ENCODE measurements at places on chromosomes 2 and 18.

GRCh38 chr2:66582104-66582986 is 147.4 kb downstream of the MEIS1 start:
- DNase-seq: no peak

DNA sequence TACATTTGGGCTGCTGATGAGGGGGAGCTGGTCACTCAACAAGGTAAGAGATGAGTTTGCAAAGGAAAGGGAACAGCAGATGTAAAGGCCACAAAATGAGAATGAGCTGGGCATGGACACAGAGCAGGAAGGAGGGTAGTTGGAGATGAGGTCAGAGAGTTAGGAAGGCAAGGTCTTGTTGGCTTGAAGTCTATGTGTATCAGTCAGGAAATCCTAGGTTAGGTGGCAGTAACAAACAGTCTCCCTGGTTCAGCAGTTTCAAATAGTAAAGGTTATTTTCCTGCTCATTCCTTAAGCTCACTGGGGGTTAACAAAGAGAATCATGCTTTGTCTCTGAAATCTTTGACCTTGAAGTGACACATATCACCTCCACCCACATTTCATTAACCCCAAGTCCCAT is 58.3 kb upstream of the ARL4C start:
- no peak for DNase-seq

- no peak for DNase-seq
Measured at GRCh38 chr18:52970686-52971085, 630.7 kb downstream of the DCC start.

DNA sequence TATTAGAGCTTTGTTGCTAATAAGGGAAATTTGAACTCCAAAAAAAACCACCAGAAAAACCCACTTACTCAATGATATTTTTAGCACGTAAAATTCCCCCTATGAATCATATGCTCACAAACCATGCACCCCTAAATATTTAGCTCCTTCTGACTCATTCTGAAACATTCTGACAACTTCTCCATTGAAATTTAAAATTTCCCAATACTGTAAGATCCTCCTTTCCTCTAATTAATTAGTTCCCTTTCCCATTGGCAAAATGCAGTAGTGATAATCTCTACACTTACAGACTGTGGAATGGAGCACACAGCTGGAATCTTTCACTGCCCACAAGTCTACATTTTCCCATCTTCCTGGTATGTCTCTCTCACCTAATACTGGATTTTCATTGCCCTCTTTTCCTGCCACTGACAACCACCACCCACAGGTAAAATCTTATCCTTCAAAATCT is 215.8 kb upstream of the ACVR2A start:
- no peak for DNase-seq

- no peak for DNase-seq
Measured at GRCh38 chr2:145226901-145227300, 707.0 kb upstream of the ZEB2 start.

DNA sequence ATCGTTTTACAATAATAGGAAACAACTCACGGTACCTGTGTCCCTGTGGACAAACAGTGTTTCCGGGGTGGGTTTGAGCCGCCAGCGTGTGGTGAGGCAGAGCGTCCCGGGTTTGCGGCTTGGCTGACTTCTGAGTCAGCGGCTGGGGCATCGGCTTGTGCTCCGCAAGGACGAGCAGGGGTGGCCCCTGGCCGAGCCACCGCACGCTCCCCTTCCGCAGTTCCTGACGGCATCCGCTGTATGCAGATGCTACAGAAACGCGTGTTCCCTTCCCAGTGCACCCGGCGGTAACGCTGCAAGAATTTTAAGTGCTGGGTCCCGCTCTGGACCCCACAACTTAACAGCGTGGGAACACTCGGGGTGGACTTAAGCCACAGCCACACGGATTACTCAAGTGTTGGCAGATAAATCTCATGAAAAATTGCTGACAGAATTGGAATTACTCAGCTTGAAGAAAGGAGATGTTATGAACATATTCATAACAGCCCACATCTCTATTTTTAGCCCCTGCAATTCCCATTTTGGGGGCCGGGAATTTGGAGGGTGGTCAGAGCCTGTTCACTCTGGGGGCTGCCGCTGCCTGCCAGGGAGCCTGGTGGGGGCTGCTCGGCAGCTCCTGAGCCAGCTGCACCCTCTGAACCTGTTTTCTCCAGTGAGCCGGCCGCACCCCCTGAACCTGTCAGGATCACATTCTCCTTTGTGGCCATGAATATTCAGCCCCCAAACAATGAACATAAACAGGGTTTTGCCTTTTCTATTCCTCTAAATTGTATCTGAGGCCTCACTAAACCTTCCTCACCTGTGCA is 12.6 kb upstream of the KCNG2 start:
- no peak for DNase-seq

GRCh38 chr2:165575044-165575615 is 105.6 kb downstream of the CSRNP3 start:
- no peak for DNase-seq

- no peak for DNase-seq
Measured at GRCh38 chr2:88959480-88960204, 268.2 kb downstream of the RPIA start.

DNA sequence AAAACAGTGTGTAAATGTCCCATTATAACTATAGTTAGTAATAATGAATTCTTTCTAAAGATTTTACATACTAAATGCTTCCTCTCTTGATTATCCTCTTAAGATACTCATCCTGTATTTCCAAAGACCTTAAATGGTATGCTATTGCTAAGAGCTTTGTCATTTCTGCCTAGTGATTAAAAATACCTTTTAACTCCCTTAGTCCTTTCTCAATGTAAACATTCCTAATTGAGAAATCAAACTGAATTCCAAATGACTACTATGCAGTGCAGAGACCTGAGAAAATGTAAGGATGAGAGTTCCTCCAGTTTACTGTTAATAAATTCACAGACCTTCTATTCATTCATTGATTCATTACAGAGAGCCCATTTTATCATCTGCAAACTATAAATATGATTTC is 86.9 kb downstream of the SOS1 start:
- DNase-seq: no peak

GRCh38 chr2:232485757-232486557 is 1.7 kb downstream of the ECEL1 start:
- no peak for DNase-seq

DNA sequence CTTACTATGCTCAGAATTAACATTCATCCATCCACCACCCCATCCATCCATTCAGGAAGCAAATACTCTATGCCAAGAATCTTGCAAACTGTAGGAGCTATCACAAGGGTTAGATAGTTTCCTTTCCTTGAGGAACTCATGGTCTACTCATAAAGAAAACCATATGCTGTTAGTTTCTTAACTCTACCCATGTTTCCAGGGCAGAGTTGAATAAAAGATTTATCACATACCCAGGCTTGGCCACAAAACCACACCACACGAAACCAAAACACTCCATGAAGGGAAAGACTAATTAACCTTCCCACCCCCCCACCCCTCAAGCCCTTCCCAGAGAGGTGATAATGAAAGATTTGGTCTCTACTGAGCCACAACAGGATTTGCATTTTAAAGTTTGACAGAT is 23.7 kb upstream of the MSGN1 start:
- no peak for DNase-seq

- no peak for DNase-seq
Measured at GRCh38 chr2:172046866-172047565, 38.3 kb upstream of the DLX1 start.

GRCh38 chr2:156615836-156616322 is 179.7 kb downstream of the GPD2 start:
- DNase-seq: no peak

GRCh38 chr18:12314591-12315305 is 6.7 kb downstream of the TUBB6 start:
- DNase-seq: no peak

- no peak for DNase-seq
Measured at GRCh38 chr2:175449616-175450015, 268.1 kb upstream of the ATP5MC3 start.

DNA sequence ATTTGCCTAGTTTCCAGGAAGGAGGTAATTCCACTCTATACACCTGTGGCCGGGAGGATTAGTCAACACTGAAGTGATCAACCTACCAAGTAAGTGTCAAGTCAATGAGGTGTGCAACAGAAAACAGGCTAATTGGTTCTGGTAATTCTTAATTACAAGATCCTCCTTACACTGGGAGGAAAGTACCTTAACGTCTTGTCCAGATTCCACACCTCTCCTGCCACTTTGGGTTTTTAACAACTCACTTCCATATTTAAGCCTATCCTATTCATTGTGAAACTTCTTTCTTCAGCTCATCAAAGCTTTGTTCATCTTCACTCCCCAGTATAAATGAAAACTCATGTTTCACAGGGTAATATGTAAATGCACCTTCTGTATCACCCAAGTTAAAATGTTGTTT is 22.0 kb upstream of the MAP4K4 start:
- DNase-seq: no peak

Measured in T47D (cell line).